Sciatic nerve (tissue), 2 donors: ENCODE measurements at places on chromosomes 3 and 15.

DNA sequence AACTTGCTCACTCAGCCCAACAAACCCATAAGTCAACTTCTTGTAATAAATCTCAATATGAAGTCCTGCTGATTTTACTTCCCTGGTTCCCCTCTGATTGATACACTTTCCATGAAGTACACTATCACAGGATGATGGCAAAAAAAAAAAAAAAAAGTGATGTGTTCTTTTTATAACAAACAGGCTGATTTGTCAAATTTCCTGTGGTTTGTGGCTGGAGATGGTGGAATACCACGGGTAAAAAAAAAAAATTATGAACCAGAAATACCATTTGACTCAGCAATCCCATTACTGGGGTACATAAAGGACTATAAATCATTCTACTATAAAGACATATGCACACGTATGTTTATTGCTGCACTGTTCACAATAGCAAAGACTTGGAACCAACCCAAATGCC, 10.7 kb upstream of the SERPINI2 start:
- no peak for DNase-seq

DNA sequence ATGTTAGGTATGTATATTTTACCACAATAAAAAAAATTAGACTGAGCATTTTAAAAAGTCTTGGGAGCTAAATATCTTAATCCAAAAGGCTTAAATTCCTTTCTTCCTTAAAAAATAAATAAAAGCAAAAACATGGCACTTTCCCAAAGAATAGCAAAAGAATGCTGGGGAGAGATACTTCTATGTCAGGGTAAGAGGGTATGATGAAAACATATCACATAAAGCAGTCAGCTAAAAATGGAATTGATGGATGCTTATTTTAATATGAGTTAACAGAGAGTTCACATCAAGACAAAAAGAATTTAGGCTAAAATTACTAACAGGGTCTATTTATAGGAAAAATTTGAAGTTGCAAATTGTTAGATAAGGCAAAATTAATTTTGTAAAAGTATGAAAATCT, 141.0 kb downstream of the MYLK start:
- DNase-seq, result no peak

GRCh38 chr3:112002096-112002971, 3.6 kb downstream of the TAGLN3 start:
- no peak for DNase-seq

DNA sequence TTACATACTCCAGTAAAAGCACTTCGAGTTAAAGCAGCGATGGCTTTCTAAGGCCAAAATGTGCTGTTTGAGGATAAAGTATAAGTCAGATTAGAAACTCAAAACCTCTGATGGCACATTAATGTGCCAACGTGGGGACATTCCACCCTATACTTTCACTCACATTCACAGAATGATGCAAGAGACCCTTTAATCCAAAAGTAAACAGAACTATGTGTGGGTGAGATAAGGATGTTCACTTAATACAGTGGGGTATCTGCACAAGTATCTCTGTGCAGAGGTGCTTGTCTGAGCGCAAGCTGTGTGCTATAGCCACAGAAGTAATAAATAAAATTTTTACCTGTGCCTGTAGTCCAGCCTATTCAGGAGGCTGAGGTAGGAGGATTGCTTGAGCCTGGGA, 100.3 kb upstream of the CHL1 start:
- no peak for DNase-seq
